ENCODE measurements at places on chromosomes 7 and 10.

DNA sequence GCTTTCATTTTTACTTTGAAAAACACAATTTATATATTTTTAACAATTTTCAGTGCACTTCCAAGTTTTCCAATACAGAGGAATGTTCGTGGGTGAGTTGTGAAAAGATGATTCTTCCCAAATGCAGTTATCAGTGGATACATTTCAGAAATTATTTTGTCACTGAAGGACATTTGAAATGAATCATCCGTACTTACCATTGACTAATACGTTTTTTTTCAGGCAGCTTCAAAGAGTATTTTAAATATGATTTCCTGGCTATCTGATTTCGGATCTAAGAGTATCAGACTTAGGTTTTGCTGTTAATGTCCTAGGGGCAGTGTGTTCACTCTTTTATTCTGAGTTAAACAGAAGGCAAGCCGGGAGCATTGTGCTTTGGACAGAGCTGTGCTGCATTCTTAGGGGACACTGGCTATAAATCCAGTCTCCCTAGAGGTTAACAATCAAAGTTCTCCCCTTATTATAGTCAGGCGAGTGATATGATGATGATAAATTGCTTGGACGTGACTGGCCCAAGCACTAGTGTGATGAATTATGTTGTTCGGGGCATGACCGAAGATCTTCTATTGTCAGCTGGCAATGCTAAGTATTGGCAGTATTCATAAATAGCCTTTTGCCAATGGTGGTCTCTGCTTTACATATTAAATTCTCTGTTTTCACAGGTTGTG is 4.5 kb downstream of the PTER start:
- no peak for DNase-seq

GRCh38 chr10:61376908-61377368 is 76.2 kb downstream of the TMEM26 start:
- DNase-seq, result no peak

DNA sequence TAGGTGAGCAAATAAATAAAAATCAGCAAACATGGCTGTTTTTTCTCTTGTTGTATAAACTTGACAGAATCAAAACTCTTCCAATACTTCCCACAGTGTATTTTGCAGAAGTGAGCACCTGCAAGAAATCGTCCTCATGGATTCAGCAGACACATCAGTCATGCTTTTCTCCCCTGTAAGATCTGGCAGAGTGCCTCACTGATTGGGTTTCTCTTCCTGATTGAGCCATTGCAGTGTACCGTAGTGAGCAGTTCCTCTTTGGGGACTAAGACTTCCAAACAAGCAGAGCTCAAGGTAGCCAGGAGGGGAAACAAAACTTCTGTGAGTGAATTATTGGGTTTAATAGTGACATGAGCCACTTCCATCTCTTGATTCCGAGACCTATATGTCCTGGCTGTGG is 2.2 kb upstream of the CCDC3 start:
- no peak for DNase-seq

GRCh38 chr10:47249881-47250280 is 50.1 kb upstream of the GDF10 start:
- no peak for DNase-seq

DNA sequence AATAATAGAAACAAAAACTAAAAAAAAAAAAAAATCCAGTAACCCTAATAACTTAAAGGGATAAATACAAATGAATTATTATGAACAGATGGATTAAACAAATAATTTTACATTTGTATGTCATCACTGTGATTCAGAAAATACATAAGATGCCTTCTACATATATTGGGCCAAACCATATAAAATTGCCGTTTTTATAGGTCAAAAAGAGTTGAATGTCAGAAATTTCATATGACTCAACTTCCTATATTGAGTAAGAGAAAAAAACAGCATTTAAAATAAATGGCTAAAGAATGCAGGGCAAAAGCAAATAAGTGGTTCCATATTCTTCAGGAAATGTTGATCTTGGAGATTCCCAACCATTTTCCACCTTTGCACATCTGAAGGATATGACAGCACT is 9.4 kb downstream of the SLC35B4 start:
- DNase-seq, result no peak

DNA sequence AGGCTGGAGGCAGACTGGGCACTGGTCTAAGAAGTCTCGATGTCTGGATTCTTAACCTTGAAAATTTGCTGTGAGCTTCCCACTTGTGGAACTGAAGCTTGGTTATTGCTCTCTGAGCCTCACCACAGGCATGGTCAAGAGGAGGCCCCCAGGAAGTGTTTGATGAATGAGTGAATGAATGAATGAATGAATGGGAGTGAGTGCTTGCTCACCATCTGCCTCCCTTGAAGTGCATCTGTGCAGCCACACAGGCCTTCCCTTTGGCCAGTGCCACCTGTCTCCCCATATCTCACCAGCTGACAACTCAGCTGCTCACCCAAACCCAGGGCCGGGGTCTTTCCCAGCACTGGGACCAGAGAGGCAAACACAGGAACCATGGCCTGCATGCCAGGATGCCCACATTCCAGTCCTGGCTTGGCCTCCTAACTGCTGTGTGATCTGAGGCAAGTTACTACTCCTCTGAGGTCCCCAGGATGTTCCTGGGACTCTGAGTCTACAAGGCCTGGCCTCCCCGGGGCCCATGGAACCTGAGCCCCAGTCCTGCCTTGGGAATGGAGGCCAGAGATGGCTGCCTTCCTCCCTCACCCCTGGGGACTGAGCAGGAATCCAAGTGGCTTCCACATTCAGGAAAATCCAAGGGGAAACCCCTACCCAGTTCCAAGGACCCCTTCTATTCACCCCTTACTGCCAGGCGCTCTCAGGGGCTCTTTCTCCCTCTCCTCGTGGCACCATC is 51.4 kb upstream of the SLC29A3 start:
- no peak for DNase-seq

DNA sequence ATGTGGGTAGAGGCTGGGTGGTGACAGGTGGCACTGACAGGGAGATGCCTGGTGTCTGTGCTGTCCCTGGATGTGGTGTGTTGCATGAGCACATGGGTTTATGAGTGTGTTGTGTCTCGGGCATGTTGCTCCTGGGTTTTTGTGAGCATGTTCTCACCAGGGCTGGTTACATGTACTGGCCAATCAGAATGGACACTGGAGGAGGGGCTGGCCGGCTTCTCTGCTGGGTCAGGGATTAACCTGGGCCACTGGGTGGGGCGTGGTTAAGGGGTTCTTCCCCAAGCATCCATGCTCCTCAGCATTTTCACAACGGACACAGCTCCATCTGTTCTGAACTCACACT is 20.8 kb upstream of the VOPP1 start:
- DNase-seq, result no peak

DNA sequence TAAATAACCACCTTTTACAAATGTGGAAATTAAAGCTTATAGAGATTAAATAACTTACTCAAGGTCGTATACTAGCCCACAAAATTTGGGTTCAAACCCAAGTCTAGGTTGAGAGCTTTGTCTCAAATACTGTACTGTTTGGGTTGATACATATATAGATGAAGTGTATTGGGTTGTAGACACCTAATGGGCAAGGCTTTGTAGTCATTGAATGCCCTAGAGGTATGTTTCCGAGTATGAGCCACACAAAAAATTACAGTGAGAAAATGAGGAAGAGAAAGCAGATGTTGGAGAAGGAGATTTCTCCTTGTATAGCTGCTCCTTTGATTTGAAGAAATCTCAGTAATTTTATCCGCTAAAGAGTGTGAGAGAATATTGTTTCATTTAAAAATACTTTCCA is 60.6 kb downstream of the C1GALT1 start:
- no peak for DNase-seq

DNA sequence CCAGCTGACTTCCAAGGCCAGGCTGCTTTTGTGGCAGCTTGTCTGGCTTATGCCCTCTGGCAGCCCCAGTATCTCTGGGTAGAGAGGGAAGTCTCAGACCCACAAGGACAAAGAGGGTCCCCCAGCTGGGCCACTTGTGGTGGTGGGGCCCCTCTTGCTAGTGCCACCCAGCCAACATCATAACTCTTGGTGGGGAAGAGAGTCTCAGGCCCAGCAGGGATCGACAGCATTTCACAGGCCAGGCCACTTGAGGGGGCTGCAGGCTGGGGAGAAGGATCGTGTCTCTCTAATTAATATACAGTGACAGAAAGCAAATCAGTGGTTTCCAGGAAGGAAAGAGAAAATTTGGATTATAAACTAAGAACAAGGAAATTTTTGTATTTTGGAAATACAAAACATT is 76.0 kb downstream of the TYW1B start:
- no peak for DNase-seq

- DNase-seq, result no peak
Measured at GRCh38 chr10:114257498-114257897, 18.4 kb downstream of the VWA2 start.

DNA sequence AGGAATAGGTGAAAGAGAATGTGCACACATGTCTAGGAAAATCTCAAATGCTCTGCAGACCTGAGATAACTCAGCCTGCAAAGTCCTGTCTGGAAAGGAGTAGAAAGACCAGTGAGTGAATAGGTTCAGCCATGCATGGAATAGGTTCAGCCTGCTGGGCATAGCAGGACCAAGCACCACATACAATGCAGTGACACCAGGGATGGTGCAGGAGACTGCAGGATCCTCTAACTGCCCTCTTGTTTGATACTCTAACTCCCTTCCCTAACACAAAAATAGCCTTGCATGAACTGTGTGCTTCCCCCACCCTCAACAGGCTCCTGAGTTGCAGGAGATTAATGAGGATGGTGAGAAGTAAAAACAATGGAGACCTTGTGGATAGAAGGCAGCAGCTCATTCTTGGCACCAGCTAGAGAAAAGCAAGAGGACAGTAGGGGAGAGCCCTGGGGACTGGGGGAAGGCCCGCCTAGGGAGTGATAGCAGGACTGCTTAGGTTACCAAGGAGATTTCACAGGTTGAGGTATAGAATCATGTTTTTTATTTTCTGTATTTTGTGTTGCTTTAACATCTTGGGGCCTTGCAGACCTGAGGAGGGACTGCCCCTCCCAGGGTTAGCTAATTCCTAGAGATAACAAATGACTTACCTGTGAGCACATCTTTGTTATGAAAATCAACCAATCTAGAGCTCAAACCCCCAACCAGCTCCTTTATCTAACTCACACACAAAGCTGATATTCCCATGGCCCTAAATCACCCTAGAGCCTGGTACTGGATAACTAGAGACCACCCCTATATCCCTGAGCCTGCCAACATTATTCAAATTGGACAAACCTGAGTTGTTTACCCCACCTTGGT is 187.8 kb downstream of the PLPP4 start:
- DNase-seq, result no peak

DNA sequence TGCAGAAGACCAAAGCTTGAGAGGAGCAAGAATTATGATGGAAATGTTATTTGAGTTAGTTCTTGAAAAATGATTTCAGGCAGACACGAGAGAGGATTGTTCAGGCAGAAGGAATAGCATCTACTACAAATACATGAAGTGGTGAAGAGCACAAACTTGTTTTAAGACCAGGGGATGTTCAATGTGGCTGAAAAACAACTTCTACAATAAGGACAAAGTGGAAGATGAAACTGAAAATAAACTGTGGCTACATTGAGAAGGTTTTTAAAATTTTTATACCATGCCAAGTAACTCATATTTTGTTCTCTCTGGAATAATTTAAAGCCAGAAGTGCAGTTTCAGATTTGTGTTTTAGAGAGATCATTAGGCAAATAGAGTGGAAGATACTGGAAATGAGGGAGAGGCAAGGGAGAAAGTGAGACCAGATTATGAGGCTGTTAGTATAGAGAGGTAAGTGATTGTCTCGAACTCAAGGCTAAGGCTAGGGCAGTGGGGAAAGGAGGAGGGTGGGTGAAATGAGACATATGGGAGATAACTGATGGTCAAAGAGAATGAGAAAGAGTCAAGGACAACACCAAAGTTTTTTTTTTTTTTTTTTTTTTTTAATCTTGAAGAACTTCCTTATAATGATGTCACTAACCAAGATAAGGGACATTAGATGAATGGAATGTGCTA is 115.4 kb downstream of the MDFIC start:
- no peak for DNase-seq

- DNase-seq, result no peak
Measured at GRCh38 chr7:55344840-55345239, 20.3 kb upstream of the LANCL2 start.

DNA sequence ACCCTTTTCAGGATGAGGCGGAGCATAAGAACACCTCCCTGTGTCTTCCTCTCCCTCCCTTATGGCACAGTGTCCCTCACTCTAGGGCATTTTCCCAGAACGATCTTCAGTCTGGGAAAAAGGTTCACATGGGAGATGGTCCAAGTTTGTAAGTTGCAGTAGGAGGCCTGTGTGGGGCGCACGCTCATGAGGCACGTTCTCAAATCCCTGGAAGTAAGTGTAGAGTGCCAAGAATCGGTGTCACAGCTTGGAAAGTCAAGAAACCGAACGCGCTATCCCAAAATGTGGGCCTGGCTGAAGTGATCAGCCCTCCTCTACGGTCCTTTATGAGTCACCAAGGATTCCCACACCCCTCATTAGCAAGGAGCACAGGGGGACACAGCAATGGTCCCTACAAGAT is 23.9 kb upstream of the SMARCD3 start:
- DNase-seq, result no peak

DNA sequence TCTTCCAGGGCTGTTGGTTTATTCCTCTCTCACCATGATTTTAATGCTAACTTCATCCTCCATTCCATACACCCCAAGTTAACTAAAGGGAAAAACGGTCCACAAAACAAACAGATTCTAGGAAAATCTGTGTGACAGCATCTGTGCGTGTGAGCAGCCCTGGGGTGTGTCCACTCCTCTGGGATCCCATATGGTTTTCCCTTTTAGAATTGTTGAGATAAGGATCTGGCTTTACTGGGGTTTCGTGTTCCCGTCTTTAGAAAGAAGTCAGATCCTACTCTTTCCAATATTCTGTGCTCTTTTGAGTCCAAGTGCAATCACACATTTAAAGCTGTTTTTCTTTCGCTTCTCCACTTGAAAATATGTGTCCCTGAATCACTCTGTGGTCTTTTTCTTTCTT is 257.1 kb downstream of the KLF6 start:
- no peak for DNase-seq

DNA sequence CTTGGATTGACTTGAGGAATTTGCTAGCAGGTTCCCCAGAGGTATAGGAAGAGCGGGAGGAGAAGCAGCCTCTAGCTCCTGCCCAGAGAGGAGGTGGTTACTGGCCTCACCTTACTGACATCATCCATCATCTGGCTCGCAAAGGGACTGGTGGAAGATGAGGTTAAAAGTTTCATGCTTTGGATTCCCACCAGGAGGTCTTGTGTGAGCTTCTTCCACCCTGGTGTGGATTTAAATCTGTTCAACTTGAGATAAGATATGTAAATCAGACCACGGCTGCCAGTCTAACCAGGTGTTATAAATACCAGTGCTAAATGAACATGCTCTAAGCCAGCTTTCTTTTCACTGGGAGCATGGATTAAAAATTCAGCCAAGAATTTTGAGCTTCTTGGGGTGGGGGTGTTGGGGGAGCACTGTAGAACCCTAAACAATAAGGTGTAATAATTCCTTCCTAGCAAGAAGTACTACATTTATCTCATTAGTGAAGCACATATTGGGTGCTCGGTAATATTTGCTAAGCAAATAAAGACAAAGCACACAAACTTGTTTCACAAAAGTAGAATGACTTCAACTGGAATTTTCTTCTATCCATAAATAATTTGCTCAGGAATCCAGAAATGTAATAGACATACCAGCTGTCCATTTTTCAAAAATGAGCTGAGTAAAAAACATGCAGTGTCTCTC is 7.8 kb downstream of the PROSER2 start:
- no peak for DNase-seq

All from CD4-positive, alpha-beta T cell treated with Interleukin-12 subunit alpha and Interleukin-12 subunit beta, for 1 hour (primary cell).